Stimulated activated CD4-positive, alpha-beta T cell treated with anti-CD3 and anti-CD28 coated beads, Interleukin-15, amount 100 ng/mL, for 24 hours (primary cell): ENCODE measurements at places on chromosomes 7 and 10.

DNA sequence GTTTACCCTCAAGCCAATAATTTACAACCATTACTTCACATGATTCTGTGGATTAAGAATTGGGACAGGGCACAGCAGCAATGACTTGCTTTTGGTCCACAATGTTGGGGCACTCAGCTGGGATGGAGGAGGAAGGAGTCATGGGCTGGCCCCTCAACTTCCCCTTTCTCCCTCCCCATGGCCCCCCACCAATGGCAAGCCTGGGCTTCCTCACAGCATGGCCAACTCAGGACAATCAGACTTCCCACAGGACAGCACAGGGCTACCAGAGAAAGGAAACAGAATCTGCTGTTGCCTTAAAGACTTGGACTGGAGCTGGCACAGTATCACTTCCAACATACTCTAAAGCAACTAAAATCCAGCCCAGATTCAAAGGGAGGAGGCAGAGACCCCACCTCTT, 160.7 kb downstream of the PTPN20 start:
- DNase-seq: no peak

DNA sequence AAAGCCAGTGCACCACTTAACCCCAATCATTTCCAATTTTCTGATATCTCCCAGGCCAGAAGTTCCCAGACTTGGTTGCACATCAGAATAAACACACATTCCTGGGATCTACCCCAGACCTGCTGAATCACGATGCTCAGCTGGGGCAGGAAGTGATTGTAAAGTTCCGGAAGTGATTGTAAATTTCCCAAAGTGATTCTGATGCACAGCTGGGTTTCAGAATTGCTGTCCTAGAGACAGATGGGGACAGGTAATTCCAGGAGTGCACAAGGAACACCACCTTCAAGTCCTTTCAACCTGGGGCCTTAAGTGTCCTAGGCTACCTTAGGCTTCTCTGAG, 104.2 kb upstream of the EEPD1 start:
- DNase-seq: no peak

DNA sequence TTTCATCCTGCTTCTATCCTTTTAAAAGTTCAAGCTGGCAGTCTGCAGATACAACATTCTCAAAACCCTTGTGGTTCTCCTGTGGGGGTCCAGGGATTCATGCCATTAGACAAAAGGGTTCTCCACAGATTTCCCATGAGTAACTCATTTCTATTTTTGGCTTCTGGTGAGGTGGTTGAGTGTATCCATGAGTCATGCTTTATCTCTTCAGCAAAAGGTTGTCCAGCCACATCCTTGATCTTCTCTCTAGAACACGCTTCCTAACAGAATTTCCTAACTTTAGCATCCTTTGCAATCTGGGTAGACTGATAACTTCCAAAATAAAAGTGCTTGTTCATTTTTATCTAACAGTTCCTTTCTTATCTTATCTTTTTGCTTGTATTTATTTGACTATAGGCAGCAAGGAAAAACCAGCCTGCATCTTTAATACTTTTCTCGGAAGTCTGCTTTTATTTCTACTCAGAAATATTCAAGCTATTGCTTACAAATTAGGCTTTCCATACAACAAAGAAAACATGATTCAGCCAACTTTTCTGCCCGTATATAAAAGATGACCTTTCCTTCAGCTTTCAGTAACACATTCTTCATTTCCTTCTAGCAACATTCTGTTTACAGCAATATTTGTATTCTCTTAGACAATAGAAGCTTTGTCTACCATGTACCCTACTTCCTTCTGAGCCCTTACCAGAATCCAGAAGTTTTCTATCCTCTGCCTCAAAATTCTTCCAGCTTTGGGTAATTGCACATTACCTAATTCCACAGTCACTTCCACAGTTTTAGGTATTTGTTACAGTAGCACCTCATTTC, 79.3 kb upstream of the IL6 start:
- DNase-seq: no peak

GRCh38 chr10:114498413-114499111, 94.3 kb upstream of the AFAP1L2 start:
- DNase-seq: no peak

DNA sequence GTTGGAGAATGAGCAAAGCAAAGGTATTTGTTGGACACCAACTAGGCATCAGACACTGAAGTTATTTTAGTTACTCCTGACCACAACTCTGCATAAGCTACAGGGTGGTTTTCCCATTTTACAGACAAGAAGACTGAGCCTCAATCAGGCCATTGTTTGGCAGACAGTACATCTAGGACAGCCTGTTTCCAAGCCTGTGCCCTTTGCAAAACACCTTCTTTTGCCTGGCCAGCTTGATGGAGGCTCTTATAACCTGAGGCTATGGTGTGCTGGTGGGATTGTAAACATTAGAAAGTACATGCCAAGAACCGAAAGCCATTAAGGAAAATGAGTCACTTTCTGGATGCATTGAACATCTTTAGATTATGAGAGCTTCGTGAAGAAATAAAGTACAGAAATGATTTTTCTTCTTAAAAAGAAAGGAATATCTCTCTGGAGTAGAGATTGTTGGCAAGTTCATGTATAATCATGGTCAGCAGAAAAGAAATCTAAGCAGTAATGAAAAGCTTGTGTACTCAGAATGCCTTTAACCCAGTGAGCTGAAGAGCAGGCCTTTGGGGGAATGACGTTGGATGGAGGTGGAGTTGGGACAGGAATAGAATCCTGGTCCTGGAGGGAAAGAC, 140.6 kb downstream of the KIAA1217 start:
- DNase-seq: no peak

- no peak for DNase-seq
These were observed 542.6 kb downstream of the DNAJB6 start for GRCh38 chr7:157879391-157879790.

- no peak for DNase-seq
These were observed 30.7 kb downstream of the PRF1 start for GRCh38 chr10:70571636-70572439.

- no peak for DNase-seq
These were observed 2.9 kb downstream of the RBP4 start for GRCh38 chr10:93598157-93598556.

DNA sequence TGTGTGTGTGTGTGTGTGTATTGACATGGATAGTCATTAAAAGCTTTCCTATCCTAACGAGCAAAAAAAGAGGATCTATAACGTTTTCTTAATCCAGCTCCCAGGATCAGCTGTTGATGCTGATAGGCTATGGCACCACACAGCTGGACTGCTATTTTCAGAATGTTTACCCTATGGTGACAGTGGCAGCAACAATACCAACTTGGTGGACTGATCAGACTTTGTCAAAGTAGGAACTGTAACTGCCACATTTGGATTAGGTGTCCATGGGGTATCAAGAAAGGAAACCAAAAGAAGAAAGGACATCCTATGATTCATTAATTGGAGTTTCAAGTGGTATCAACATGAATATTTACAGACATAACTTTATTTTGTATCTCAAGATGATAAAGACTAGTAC, 2.7 kb upstream of the CLEC5A start:
- no peak for DNase-seq

GRCh38 chr7:5532536-5533335, 109.1 kb upstream of the TNRC18 start:
- peak; percentile 78 for DNase-seq

- DNase-seq: no peak
These were observed 19.5 kb downstream of the TSPAN33 start for GRCh38 chr7:129163875-129164544.

GRCh38 chr7:20458521-20458920, 127.8 kb downstream of the ITGB8 start:
- no peak for DNase-seq

DNA sequence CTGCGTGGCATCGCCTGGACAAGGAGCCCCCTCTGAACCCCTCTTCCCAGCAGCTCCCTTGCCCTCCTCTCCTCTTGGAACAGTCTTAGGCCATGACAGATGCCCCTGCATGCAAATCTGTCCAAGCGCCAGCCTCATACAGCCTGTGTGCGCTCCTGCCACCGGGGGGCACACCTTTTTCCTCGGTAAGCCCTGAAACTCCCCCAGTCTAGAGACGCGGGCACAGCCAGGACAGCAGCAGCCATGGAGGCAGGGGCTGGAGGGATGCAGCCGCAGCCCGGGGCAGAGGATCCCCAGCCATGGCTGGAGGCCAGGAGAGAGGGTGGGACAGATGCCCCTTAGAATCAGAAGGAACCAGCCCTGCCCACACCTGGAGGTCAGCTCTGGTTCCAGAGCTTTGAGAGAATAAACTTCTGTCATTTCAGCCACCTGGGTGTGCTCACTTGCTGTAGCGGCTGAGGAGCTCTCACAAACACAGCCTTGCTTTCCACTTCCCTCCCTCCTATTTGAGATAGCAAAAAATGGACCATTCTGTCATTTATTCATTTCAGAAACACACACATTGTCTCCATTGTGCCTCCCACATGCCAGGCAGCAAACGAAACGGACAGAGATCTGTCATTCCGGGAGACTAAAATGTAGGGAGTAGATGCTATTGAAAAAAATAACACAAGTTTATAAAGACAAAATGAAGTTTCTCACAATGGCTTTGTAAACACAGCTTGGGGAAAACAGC, 241.5 kb downstream of the WDR37 start:
- no peak for DNase-seq

DNA sequence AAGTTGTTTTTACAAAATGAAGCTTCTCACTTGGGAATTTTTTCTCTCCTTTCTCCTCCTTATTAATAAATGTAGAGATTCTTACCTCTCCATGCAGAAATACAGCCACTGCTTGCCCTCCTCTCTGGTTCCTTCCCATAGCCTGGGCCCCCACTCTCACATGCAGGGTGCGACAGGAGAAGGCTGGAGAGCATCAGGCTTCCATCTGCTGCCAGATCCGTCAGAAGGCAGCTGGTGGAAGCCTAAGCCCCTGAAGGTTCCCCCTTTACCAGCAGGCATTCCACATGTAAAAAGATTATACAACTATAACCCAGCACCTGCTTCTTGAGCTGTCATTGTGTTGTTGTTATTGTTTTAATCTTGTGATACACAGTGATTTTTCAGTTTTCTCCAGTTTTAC, 314.2 kb downstream of the LHFPL3 start:
- DNase-seq: no peak

DNA sequence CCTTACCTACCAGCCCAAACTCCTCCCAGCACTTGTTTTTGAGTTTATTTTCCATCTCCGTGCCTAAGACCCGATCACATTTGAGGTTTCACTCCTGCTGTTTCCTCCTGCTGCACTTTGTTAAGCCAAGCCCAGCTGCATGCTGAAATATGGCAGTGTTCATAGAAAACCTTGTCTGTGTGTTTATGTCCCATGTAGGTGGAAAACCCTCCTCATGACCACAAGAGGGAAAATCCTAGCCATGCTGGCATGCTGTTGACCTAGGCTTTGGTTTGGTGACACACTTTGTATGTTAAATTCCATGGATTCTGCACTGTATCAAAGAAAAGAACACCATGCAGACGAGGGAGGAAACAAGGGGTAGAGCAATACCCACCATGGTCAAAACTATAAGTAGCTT, 154.4 kb downstream of the CUBN start:
- DNase-seq: no peak

GRCh38 chr7:31059551-31059950, 7.4 kb downstream of the ADCYAP1R1 start:
- DNase-seq: no peak

- no peak for DNase-seq
These were observed 258.0 kb downstream of the TRIL start for GRCh38 chr7:28700096-28700495.

GRCh38 chr7:147413557-147413870, 1177.1 kb upstream of the C7orf33 start:
- DNase-seq: no peak

- peak; percentile 93 for DNase-seq
These were observed 1.8 kb downstream of the C10orf95 start for GRCh38 chr10:102449321-102450123.

DNA sequence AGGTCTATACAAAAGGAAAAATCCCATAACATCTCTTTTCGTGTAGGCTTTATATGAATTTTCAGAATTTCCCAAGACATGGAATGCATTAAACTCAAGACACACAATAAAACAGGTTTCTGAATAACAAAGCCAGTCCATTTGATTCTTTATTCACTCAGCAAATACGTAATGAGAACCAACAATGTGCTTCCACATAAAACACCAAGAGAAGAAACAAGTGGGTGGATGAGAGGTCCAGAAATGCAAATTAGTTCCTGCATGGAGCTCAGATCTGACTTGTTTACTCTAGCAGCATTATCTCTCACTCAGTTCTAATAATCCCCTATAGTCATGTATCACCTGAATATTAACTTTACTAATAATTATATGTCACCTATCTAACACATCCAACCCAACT, 249.5 kb downstream of the LRRTM3 start:
- no peak for DNase-seq

DNA sequence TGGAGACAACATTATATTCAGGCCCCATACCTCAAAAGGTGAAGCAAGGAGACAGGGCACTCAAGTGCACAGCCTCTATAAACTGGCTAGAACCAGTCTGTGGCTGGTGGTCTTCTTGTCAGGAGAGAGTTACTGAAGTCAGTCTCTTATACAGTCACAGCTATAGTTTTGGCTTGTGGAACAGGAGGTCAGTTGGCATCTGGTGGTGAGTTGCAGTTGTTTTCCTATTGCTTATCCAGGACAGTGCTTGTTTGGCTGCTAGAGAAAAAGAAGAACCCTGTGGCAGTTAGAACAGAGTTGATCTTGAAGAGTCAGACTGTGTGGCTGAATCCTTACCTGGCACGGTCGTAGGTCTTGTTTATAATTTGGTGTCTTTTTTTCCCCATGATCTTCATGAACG, 17.3 kb downstream of the CCM2 start:
- no peak for DNase-seq

DNA sequence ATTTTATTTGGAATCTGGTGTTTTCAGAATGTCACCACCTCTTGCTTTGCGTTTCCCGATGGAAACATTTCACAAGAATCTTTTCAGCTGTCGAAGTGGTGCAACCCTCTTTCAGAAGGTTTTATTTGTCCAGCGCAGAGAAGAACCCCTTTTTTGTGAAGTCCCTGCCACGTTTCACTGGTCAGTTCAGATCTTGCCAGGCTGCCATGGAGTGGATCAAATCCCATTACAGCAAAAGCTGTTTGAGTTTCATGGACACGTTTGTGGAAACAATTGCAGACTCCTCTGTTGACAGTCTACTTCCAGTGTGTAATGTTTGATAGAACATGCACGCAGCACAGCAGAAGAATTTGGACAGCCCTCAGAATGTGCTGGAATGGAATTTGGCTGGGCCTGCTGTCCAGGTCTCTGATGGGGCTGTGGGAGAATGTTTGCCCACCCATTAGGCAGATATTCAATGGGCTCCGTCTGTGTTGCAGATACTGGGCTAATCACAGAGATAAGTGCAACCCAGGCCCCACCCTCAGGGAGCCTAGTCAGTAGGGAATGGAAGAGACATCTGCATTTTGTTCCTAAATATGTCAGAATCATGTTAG, 143.2 kb downstream of the GRK5 start:
- no peak for DNase-seq

DNA sequence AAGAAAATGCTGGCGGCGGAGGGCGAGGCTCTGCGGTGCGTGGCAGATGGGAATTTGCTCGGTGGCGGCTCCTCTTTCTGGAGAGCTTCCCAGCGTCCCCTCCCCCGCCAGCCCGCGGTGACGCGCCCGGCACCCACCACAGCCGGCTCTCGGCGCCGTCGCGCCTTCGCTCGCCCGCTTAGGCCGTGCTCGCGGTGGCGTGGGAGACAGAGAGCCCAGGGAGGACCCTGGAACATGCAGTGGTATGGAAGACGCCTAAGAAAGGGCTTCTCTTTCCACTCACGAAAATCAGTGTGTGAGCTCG, 576 bp upstream of the CSGALNACT2 start:
- peak; percentile 63 for DNase-seq
